GM13977 (cell line): ENCODE measurements at places on chromosomes 2 and 18.

GRCh38 chr2:100036793-100037192 is 105.6 kb downstream of the AFF3 start:
- DNase-seq = no peak

GRCh38 chr18:56217406-56217805 is 421.0 kb downstream of the TXNL1 start:
- DNase-seq = no peak

GRCh38 chr2:30225131-30225762 is 6.1 kb upstream of the LBH start:
- DNase-seq = peak; percentile 42

DNA sequence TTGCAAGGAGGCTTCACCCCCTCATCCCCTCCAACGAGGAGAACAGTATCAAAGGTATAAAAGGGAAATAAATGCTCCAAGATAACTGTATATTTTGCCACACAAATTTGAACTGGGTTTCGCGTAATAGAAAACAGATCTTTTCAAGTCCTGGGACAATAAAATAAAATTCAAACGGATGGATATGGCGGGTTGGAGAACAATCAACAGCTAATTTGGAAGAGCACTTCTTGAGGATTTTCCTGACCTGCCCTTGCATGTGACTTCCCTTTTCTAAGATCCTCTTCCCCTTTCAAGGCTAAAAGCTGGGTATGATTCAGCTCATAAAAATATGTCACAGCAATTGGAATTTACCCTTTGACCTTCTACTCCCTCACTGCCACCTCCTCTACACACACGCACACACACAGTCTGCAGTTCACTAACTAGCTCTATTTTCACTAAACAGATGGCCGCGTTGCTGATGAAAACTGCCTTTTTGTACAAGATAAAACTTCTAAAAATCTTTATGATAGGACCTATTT is 386.9 kb downstream of the FIGN start:
- DNase-seq = no peak

- DNase-seq = no peak
Measured at GRCh38 chr2:142435847-142436246, 305.0 kb upstream of the LRP1B start.

GRCh38 chr2:63999049-63999448 is 20.2 kb downstream of the VPS54 start:
- DNase-seq = no peak

GRCh38 chr2:207480521-207481040 is 49.2 kb upstream of the CREB1 start:
- no peak for DNase-seq

DNA sequence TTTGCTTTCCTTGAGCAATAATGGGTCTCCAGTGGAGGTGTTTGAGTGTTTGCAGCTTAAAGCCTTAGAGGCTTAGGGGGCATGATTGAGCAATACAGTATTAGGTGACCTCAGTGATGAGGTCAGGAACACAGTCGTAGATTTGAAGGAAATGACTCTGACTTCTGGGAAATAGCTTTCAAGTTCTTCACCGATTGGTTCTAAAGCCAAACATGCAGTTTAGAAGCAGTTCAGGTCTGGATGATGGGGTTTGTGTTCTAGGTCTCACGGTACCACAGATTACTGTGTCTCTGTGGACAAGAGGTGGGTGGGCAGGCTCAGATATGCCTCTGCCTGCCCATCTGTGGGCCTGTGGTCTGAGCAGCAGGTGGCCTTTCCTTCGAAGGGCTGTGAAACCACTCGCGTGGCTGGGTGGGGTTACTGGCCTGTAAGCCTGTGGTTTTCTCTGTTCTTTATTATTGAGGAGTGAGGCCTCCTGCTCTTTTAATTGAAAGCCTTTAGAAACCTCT is 7.8 kb downstream of the MTHFD2 start:
- peak; percentile 59 for DNase-seq

- no peak for DNase-seq
Measured at GRCh38 chr2:61557381-61557780, 19.2 kb upstream of the XPO1 start.

DNA sequence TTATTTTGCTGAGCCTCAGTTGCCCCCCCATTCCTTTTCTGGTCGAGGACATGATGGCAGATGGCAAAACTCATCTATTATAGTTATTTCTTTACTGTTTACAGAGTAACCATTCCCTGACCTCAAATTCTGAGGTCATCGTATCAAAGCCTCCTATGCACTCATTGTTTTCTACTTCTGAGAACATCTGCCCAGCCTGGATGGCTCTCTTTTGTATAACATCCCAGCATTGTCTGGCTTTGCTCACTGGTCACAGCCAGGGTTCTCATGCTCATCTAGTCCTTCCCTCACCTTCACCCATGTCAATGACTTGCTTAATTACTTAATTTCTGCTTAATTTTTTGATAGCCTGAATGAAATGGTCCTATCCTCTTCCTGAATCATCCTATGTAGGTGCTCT is 472.1 kb downstream of the PARD3B start:
- no peak for DNase-seq

DNA sequence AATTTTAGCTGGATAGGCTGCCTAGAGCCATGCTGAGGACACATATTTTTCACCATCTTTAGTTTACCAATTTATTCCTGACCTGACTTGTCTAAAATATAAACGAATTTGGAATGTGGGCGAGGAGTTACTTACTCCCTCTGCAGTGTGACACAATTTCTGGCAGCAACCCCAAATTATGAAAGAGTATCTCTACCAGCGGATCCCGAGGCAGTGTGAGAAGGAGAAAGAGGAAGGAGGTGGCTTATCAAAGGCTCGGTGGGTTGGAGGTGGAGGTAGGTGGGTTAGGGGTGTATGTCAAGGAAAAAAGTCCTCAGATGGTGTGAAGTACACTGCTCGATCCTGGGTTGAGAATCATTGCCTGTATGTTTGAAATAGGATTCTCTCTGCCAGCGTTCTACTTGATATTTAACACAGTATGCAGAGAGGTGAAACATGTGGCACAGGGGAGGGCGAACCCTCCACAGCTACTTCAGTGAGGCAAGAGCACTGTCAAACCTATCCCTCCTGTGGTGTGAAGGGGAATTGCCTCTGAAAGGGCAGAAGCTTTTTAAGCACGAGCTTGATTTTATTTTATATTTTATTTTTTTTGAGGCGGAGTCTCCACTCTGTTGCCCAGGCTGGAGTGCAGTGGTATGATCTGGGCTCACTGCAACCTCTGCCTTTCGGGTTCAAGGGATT is 76.0 kb downstream of the RFTN2 start:
- peak; percentile 61 for DNase-seq

GRCh38 chr2:64288321-64289193 is 144.3 kb upstream of the PELI1 start:
- no peak for DNase-seq

GRCh38 chr2:191396794-191397193 is 151.6 kb downstream of the MYO1B start:
- no peak for DNase-seq

DNA sequence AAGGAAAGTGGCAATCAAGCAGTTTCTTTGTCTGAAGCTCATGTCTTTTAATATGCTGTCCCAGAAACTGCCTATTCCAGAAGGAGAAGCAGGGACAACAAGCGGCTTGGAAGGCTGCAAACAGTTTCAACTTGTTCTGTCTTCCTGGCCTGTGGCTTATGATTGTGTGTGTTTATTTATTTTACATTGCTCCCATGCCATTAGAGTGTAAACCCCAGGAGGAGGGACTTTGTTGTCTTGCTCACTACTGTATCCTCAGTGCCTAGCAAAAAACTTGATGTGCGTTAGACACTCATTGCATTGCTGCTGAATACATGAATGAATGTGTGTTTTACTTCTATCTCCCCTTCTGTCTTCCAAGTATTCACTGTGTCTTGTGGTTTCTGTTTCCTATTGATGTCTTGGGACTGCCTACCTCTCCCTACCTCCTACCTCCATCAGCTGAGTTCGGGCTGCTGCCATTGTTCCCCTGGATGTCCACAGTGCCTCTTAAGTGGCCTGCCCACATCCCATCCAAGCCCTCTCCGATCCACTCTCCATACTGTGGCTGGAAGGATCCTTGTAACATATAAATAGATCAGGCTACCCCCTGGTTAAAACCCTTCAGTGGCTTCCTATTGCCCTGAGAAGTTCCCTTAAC is 261.4 kb downstream of the DYSF start:
- DNase-seq = no peak

DNA sequence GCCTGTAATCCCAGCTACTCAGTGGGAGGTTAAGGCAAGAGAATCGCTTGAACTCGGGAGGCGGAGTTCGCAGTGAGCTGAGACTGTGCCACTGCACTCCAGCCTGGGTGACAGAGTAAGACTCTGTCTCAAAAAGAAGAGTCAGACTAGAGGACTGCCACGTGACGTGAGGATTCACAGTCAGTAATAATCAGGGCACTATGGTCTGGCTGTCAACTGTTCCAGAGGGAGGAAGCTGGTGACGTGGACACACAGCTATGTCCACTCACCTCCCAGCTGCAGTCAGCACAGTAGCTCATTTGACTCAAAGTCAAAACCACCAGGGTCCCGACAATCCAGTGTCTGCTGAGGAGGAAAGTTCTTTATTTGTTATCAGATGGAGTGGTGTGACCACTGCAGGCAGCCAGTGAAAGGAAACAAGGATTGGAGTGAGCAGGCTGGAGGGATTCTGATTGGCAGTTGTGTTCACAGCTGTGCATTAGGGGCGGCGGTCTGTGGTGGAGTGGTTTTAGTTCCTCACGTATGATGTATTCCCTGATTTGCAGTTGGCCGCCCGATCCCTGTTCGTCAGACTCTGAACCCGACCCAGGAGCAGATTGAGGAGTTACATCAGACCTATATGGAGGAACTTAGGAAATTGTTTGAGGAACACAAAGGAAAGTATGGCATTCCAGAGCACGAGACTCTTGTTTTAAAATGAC is 37.9 kb downstream of the MOGAT1 start:
- DNase-seq = peak; percentile 30

GRCh38 chr2:75870651-75871137 is 160.0 kb upstream of the GCFC2 start:
- DNase-seq = peak; percentile 5

- no peak for DNase-seq
Measured at GRCh38 chr2:6446938-6447608, 418.6 kb downstream of the CMPK2 start.

GRCh38 chr18:8988260-8988871 is 114.1 kb upstream of the NDUFV2 start:
- DNase-seq = peak; percentile 73

DNA sequence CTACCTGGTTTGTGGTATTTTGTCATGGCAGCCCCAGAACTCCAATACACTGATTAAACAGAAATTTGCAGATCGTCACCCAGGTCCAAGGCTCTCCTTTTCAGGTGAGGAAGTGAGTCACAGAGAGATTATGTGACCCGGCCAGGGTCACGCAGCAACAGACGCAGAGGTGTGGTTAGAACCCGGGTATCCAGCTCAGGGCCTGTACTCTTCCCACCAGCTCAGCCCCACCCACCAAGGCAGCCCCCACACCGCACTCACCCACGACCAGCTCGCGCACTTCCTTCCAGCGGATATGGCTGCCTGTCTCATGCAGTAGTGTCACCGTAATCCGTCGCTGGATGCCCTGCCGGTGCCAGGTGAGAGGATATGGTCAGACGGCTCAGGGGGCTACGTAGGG is 48.1 kb downstream of the AQP12A start:
- no peak for DNase-seq

DNA sequence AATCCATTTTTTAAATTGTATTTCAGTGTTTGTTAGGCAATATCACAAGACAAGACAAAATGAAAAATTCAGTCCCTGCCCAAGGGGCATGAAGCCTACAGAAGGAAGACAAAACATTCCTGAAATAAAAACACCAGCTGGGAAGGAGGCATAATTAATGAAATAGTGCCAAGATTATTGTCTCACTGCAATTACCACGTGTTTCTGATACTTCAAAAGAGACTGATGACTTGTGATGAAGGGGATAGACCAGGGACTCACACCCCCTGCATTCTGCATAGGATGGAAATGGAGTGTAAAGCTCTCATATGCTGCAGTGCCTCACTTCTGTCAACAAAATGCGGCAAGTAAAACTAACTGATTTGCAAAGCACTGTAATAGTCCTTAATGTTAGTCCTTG is 178.1 kb downstream of the BARD1 start:
- DNase-seq = no peak

DNA sequence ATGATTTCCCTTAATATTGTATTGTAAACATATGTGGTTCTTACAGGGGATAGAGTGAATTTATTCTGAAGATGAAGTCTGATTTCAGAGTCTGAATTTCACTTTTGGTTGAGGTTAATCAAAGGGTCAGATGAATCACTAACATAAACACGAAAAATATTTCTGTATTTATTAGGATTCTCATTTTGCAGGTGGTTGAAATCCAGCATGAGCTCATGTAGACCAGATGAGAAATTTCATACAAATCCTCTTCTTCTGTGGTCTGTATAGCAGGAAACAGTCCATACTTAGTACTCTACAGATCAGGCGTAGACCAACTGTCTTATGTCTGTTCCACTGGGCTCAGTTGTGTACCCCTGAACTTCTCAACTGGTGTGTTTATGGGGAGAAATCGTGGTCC is 157.8 kb downstream of the BABAM2 start:
- no peak for DNase-seq

- no peak for DNase-seq
Measured at GRCh38 chr2:200199005-200199404, 107.5 kb upstream of the SPATS2L start.

DNA sequence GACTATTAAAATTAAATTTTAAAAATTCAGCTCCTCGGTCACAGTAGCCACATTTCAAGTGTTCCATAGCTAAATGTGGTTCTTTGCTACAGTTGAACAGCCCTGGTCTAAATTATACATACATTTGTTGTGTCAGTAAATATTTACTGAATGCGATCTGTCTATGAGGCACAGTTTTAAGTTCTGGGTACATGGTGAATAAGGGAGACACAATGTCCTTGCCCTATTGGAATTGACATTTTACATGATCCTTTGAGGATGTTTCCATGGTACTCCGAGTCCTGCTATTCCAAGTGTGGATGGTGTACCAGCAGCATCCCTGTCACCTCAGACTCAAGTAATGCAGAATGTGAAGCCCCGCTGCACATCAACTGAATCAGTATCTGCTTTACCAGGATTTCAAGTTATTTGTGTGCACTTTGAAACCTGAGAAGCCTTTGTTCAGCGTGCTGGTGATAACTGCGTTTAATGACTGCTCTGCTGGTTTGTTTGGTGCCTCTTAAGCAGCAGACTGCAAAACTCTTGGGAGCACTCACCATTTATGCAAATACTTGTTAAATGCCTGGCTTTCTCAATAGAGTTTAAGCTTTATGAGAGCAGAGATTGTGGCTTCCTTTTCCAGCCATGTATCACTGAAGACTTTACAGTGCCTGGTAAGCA is 1.5 kb downstream of the GALNT1 start:
- DNase-seq = no peak

DNA sequence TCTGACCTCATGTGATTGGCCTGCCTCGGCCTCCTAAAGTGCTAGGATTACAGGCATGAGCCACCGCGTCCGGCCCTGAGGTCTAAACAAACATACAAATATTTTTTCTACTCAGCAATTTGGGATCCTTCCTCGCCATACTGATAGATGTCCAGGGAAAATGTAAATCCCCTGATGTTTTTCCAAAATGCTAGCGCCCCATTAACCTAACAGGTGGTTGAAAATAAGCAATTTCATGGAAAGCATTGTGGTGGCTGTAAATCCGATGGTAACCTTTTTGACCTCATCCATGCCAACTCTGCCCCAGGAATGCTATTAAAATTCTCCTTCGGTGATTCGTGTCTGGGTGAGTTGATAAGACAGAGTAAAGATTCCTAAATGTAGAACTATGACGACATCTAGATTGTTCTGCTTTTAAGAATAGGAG is 19.3 kb downstream of the GEMIN6 start:
- DNase-seq = no peak
